ENCODE measurements at places on chromosomes 6 and 20.

DNA sequence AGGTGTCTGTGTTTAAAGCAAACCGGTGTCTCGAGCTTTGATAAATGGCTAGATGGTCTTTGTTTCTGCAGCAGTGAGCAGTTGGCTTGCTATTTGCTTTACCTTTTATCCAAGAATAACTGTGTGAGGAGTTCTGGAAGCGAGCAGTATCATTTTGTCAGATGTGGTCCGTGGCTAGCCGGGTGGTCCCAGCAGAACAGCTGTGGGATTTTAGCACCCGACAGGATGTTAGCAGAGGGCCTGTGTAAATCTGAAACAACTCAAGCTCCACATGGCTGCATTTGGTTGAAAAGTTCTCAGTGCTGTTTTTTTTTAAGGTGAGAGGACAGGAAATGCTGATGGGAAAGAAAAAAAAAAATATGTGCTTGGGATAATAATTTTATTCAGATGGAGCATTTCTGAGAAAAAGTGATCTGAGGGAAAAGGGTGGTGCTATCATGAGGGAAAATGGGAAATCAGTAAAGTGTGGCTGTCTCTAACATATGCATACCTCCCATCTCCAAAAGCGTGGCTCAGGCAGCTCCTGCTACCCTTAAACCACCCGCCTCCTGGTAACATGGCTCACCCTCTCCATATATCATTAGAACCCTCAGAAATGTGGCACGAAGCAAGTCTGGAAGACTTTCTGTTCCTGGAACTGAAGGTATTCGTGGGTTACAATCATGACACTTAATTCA is 215.4 kb downstream of the TSHZ2 start:
- no peak for DNase-seq

DNA sequence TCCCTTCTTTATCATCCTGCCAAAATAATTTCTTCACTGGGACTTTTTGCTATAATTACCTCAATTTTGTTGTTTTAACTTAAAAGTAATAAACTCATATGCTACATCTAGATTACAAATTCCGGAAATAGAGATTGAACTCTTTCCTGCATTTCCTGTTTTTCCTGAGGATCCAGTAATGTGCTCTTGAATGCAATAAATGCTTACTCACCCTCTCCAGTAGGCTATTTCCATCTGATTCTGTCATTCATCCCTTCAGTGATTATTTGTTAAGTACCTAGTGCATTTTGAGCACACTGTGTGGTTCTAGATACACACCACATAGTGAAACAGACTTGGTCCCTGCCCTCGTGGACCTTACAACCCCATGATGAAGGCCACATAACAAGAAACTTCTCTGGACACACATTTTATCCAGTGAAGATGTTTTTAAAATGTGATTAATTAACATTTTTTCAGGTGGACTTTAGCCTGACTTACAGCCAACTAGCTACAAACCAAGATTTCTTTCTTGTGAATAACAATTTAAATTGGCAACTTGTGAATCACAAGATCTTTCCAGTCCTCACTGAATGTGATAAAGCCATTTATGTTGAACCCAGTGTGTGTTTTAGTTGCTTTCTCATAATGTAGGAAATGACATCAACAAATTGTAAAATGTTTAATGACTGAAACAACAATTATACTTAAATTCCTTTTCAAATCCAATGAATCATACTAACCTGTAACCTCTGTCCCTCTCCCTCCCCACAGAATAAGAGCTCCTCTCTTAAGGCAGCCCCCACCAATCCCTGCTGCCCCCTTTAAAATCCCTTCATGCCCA is 272.3 kb downstream of the KHDC1L start:
- DNase-seq = no peak

- peak; percentile 56 for DNase-seq
Observed at GRCh38 chr6:135576055-135576454, 78.5 kb upstream of the AHI1 start.

DNA sequence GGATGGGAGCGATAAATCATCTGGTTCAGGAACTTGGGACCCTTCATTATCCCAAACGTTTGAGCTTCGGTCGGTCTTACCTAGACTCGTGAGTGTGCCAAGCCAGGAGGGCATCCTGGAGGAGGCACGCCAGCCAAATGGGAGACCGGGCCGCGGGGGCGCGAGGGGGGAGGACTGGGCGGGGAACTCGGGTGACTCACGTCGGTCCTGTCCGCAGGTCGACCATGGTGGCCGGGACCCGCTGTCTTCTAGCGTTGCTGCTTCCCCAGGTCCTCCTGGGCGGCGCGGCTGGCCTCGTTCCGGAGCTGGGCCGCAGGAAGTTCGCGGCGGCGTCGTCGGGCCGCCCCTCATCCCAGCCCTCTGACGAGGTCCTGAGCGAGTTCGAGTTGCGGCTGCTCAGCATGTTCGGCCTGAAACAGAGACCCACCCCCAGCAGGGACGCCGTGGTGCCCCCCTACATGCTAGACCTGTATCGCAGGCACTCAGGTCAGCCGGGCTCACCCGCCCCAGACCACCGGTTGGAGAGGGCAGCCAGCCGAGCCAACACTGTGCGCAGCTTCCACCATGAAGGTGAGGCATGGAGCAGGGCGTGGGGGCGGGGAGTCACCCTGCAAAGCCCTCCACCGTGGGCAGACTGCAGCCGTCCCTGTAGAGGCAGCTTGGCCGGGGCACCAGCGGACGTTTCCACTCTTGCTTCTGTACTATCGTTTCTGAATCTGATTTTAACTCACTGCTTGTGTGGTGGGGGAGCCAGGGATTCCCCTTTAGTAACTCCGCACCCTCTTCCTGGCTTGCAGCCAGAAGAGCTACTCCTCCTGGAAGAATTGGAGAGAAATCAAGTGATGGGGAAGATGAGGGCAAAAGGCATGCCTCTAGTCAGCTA is 2.7 kb downstream of the BMP2 start:
- no peak for DNase-seq

DNA sequence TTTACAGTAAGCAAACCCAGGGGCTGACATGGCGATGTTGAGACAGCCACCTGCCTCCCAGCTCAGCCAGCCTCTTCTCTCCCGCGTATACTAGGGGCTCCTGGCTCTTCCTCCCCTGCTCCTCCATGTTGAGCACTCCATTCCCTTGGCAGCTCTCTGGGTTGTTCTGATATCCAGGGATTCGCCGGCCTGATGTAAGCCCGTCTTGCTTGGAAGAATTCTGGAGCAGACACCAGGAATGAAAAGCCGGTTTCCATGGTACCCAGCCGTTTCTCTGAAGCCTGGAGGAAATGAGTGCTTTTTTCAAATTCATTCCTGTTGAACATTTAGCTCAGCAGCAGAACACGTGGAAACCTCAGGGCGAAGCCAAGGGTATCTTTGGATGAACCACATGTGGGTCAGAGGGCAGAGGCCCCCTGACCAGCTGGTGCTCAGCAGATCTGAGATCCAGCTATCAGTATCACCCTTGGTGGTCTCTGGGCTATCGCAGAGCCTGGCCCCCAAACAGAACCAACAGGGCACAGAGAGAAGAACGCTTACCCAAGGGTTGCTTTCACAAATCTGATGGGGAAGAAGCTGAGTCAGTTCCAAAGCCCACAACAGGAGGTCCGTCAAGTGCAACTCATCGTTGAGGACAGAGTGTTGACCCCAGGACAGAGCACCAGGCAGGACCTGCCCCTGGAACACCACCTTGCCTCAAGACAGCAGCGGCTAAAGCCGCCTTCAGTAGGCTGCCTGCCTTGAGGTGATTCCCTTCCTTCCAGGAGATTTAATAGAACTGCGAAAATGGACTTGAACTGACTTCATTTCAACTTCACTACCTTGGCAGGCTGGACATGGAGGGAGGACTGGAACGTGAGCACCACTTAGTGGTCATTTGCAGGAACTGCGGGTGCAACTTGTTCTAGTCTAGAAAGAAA is 96.1 kb upstream of the RIN2 start:
- peak; percentile 48 for DNase-seq
